ENCODE measurements at places on chromosomes 16 and 17. TPM values are rescaled to one million over a fixed set of nuclear protein-coding genes. Genes with fewer than 3 reads are reported as not detected.

VAT1L gene
- total RNA-seq: 0.24 TPM

C16orf46 gene
- total RNA-seq: 0.28 TPM

XYLT1 gene
- total RNA-seq: 3.5 TPM

AANAT gene
- total RNA-seq: not detected

FBXL16 gene
- total RNA-seq: 0.76 TPM

PRSS33 gene
- total RNA-seq: 0.05 TPM

KRTAP4-3 gene
- not detected for total RNA-seq

CTRB2 gene
- total RNA-seq: not detected

TMEM204 gene
- total RNA-seq: 10.3 TPM

All from thymus (tissue), 14 donors.